ENCODE measurements at places on chromosomes 7 and 10.

GRCh38 chr10:70528741-70529362 is 50.3 kb downstream of the PALD1 start:
- DNase-seq: peak; percentile 45

DNA sequence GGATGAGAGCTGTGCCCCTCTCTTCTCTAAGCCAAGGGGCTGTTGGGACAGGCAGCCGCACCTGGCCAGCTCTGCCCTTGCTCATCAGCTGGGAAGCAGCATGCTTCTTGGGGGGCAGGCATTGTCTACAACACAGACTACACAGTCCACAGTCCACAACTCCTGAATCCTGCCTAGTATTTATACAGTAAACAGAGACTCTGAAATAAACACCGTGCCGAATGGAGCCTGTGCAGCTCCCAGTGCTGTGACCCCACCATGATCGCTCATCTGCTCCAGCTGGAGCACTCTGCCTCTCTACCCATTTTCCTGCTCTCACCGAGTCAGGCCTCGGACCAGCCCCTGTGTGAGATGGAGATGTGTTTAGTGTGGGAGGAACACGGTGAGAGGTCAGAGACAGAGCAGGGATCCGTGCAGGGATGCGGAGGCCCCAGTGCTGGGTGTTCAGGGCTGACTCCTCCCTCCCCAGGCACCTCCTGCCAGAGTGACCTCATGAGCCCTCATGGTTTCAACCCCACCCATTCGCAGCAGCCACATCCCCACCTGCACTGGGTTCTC is 608.0 kb downstream of the DNAJB6 start:
- no peak for DNase-seq

DNA sequence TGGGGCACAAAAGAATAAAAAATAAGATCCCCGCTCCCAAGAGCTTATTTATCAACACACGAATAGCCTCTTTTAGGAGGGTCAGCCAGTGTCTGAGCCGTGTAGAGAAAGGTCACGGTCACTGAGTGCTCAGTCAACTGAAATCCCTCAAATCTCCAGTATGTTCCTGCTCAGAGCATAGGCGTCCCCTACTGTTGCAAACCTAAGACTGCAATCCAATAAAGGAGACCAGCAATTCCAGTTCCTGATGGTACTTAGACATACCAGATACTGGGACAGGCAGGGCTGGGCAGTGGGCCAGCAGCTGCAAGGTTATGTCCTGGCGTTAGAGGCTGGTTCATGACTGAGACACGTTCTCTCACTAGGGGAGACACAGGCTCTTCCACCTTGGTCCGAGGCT is 93.6 kb downstream of the CACNB2 start:
- no peak for DNase-seq

DNA sequence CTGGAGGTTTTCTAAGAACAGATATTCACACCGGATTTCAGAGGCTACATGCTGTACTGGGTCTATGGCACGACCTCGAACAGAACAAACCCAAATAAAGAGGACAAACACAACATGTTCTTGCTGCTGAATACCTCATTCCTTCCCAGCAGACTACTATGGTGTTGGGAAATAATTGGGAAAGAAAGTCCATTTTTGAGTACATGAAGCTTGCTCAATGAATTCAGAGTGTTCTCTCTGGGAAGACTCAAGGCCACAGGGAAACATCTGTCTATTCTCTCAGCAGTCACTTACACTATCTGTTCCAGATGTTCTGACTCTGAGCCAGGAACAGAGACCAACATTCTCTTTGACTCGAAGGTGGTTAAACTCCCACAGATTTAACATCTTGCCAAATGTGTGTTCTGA is 30.9 kb downstream of the LAMB1 start:
- DNase-seq: no peak

DNA sequence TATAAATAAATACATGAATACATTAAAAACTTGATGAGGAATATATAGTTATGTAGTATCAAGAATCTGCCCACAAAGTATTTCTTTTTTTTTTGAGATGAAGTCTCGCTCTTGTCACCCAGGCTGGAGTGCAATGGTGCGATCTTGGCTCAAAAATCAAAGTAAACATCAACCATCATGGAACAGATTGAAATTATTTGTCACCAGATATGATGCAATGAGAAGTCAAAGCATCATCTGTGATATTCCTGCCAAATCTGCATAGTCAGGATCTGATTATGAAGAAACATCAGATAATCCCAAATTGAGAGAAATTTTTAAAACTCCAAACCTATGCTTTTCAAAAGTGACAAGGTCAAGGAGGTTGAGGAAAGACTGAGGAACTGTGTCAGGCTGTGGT is 5.1 kb upstream of the CYP2C18 start:
- no peak for DNase-seq

DNA sequence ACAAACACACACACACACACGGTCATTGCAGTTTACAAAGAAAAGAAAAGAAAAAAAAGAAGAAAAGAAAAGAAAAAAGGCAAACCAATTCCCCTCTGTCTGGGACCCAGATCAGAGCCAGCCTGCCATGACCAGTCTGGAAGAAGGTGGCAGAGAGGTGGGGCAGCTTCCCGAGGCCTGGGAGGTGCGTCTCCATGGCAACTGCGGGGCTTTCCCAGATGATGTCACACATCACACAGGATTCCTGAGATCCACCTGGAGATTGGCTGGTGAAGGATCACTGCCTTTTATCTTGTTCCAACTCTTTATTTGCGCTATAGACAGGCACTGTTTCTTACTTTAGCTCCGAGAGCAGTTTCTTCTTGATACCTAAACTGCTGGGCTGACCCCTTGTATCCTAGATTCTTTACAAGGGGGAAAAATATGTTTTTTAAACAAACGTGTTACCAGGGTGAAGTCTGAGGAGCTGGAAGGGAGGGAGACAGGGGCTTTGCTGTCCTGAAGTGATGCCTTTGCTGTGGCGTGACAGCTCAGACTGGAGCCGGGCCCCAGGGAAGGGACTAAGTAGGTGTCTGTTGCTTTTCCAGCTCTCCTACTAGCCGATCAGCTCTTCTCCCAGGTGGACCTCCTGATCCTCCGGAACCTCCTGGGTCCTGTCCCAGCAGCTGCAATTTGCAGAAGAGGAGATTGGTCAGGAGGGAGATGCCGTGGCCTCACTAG is 298.5 kb downstream of the KLF6 start:
- DNase-seq: no peak

GRCh38 chr7:100599911-100600729 is 2.0 kb upstream of the PCOLCE start:
- no peak for DNase-seq

- DNase-seq: no peak
Measured at GRCh38 chr7:85164376-85164775, 22.5 kb downstream of the SEMA3D start.

- no peak for DNase-seq
Measured at GRCh38 chr10:133439517-133440461, 14.0 kb upstream of the SCART1 start.

DNA sequence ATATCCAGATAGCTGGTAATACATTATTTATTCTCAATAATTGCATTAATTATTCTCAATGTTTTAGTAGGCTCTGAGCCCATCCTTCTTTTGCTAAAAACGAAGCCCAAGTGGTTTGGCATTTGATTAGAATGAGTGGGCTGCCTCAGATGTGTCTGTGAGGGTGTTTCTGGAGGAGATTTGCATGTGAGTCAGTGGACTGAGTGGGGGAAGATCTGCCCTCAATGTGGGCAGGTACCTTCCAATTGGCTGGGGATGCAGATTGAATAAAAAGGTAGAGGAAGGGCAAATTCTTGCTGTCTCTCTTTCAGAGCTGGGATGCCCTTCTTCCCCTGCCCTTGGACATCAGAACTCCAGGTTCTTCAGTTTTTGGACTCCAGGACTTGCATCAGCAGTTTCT is 290.6 kb upstream of the SMIM30 start:
- DNase-seq: no peak

Data from foreskin melanocyte (primary cell).